ENCODE measurements at places on chromosomes 2 and 18.

- peaks cover 18% of the 10 kb centered on the region for H3K27me3 ChIP-seq
- no peaks in the 10 kb centered on the region for H3K36me3 ChIP-seq
- no peaks in the 10 kb centered on the region for H3K4me1 ChIP-seq
- H3K4me3 ChIP-seq = peak overlapping the region; percentile 42
- H3K27ac ChIP-seq = no peak overlapping the region
These were observed 20.4 kb upstream of the PAPOLG start for GRCh38 chr2:60735496-60736250.

DNA sequence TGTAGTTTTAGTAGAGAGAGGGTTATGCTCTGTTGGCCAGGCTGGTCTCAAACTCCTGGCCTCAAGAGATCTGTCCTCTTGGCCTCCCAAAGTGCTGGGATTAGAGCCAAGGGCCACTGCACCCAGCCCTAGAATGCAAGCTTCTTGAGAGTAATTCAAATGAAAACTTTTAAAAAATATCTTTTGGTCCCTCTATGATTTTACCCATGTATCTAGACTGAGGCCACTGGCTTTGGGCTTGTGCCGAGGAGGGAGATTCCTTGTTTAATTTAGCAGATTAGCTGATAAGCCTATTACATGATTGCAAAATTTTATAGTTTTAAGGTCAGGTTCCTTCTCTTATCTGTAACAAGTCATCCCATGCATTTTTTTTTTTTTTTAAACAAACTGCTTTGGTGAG is 59.5 kb upstream of the CCDC195 start:
- H3K27me3 ChIP-seq = no peaks in the 10 kb centered on the region
- H3K4me1 ChIP-seq = no peaks in the 10 kb centered on the region
- no peak overlapping the region for H3K27ac ChIP-seq
- H3K36me3 ChIP-seq = peaks cover 39% of the 10 kb centered on the region

- H3K4me3 ChIP-seq = no peak overlapping the region
- DNase-seq = no peak
- H3K27me3 ChIP-seq = no peaks in the 10 kb centered on the region
- no peaks in the 10 kb centered on the region for H3K4me1 ChIP-seq
- peaks cover 76% of the 10 kb centered on the region for H3K36me3 ChIP-seq
These were observed 21.1 kb downstream of the CASP10 start for GRCh38 chr2:201203916-201204654.

GRCh38 chr2:198136142-198136541 is 331.7 kb downstream of the PLCL1 start:
- no peaks in the 10 kb centered on the region for H3K27me3 ChIP-seq
- H3K4me3 ChIP-seq = no peak overlapping the region
- H3K27ac ChIP-seq = no peak overlapping the region
- no peaks in the 10 kb centered on the region for H3K4me1 ChIP-seq

DNA sequence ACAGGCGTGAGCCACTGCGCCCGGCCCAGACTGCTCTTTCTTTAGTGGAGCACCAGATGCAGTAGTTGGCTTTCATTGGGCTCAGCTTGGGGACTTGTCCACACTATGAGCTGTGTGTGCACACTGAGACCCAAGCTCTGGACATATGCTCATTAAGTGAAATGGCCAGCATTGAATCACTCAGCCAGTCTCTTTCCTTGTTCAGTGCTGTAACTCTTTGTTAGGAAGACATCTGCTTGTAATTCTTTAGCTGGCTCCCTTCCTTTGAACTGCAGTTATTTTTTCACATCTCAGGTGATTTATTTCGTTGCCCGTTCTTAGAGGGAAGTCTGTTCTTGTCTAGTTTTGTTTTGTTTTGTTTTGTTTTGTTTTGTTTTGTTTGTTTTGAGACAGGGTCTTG is 70.5 kb downstream of the CAB39 start:
- H3K4me1 ChIP-seq = peaks cover 30% of the 10 kb centered on the region
- H3K36me3 ChIP-seq = peaks cover 6% of the 10 kb centered on the region
- DNase-seq = no peak
- H3K27ac ChIP-seq = no peak overlapping the region
- H3K4me3 ChIP-seq = no peak overlapping the region

DNA sequence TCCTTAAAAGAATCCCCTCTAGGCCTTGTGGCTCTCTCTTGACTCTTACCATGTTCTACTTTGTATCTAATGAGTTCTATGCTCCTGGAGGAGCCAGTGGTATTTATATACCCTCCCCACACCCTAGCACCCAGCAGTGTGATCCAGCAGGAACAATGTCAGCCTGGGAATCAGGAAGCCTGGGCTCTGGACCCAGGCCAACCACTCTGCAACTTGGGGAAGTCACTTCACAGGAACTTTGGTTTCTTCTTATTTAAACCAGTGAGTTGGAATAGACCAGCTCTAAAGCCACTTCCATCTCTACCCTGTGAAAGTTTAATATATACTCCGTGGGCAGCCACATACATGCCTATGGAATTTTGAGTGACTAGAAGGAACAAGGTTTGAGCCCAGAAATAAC is 11.6 kb upstream of the SPTBN1 start:
- no peak for DNase-seq
- H3K27me3 ChIP-seq = no peaks in the 10 kb centered on the region
- no peaks in the 10 kb centered on the region for H3K36me3 ChIP-seq
- no peak overlapping the region for H3K4me3 ChIP-seq
- H3K27ac ChIP-seq = peak overlapping the region; percentile 4

Measured in lower lobe of right lung (tissue), 2 donors.